Right kidney (tissue), 9 donors: ENCODE measurements at places on chromosomes 5 and 9.

DNA sequence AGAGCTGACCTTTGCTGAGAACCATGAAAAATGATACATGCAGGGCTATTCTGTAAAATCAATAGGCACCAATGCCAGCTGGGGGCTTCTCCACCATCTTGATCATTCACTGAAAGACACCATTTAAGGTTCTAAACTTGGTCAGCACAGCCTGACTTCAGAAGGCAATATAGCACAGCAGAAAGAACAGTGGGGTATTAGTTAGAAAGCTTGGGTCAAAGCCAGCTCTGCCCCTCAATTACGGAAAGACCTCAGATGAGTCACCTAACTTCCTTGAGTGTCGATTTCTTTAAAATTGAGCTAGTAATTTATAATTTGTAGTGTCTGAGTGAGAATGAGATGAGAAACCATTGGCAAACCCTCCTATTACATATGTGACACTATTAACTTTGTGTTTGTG is 3.4 kb downstream of the TNC start:
- DNase-seq, result no peak

- no peak for DNase-seq
Measured at GRCh38 chr9:1604942-1605560, 410.1 kb upstream of the SMARCA2 start.

- no peak for DNase-seq
Measured at GRCh38 chr9:127679506-127679905, 27.3 kb upstream of the CFAP157 start.

DNA sequence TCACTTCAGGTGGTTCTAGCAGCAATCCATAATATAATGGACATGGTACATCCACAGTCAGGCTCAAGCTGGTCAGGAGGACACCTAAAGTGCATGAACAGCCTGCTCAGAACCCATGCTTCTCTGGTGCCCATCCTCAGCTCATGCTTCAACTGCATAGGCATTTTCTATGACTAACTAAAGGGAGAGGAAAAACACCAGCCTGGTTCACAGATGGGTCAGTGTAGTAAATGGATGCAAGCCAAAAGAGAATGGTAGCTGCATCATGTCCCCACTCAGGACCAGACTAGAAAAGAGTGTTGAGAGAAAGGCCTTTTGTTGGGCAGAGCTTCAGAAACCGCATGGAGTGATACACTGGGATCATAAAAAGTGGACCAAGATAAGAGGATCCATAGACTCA is 556.6 kb downstream of the TLE1 start:
- no peak for DNase-seq

DNA sequence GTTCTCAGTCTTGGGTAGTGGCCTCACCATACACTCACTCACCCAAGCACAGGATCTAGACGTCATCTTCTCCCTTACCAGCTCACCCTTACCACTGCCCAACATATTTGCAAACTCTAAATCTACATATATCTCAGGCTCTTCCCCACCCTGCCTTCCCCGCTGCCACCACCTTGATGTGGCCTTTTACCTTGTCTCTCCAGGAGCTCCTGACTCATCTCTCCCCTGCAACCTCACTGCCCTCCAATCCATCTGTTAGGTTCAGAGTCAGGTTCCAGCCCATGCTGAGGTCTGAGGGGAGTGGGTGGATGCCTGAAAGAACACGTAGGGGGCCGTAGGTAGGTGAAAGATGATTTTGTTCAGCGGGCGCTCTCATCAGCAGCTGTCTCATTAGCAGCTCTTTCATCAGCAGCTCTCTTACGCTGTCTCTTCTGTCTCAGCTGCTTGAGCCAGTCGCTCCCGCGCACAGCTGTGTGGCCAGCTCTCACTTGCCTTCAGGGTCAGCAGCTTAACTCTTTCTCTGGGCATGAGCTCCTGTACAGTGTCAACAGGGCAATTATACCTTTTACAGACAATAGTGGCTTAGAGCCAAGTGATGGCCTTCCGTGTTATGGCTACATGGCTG is 23.1 kb upstream of the CKMT2 start:
- DNase-seq, result no peak

DNA sequence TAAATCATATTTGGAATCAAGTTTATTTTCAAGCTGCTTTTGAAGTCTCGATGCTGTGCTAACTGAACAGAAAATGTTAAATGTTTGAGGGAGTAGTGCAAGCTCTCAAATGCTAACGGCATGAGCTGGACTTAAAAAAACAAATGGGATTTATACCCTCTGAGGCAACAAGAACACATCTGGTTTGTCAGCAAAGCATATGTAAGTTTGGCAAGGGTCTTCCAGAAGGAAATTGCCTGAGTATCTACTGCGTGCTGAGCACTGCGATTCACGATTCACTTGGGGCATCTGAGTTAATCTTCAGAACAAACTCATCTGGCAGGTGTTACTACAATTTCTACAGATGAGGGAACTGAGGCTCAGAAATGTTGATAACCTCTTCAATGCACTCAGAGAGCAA is 98.4 kb upstream of the C9orf72 start:
- DNase-seq, result no peak
